ENCODE measurements at places on chromosomes 6 and 20.

- no peak for DNase-seq
Measured at GRCh38 chr20:10605547-10606195, 68.1 kb downstream of the JAG1 start.

DNA sequence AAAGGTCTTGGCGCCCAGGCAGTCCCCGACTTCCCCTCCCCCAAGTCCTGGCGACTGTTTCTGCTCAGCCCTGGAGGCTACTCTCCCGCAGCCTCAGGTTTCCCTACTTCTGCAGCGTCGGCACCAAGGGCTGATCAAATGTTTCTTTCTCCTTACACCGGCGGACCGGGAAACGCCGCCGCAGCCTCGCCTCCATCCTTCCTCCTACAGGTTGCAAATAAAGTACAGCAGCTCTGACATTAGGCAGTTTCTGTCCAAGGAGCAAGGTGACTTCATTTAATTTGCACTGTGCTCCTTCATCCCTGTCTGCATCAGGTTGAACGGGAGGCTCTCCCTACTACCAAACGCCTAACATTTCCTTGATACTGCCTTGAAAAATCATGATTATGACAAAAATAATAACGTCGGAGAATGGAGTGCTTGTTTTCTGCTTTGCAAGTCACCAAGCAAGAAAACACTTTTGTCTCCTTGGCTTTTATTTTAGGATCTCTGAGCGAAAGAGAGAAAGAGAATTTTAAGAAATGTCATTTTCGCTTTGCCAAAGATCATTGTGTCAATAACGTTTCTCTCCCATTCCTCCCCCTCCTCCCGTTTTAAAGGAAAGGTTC is 1.0 kb downstream of the CLIC5 start:
- DNase-seq: no peak

DNA sequence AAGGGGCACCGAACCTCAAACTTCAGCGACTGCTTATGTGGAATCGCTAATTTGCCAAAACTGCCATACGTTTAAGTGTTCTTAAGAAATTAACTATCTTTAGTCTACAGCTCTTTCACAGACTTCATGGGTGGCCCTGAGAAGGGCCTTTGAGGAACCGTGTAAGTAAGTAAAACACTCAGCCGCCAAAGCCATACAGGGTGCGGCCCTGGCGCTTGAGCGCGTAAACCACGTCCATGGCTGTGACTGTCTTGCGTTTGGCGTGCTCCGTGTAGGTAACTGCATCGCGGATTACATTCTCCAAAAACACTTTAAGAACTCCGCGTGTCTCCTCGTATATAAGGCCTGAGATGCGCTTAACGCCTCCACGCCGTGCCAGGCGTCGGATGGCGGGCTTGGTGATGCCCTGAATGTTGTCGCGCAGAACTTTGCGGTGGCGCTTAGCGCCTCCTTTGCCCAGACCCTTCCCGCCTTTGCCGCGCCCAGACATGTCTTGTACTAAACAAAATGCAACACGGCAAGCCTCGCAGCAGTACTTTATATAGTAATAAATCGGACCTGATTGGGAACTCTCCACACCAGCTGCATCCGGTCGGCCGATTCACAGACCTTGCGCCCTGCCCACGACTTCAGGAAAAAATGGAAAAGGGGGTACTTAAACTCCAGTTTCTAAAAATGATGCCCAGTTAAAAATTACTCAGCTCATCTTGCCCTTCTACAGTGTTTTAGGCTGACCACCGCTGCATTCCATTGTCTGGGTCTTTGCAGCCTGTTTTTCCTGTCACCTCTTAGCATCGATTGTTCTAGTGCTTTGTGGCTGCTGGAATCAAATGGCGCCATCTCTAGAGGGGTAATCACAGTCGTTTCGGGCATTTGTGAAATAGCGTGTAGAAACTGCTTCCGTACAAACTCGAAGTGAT is 38.9 kb downstream of the OR2B2 start:
- DNase-seq: no peak

DNA sequence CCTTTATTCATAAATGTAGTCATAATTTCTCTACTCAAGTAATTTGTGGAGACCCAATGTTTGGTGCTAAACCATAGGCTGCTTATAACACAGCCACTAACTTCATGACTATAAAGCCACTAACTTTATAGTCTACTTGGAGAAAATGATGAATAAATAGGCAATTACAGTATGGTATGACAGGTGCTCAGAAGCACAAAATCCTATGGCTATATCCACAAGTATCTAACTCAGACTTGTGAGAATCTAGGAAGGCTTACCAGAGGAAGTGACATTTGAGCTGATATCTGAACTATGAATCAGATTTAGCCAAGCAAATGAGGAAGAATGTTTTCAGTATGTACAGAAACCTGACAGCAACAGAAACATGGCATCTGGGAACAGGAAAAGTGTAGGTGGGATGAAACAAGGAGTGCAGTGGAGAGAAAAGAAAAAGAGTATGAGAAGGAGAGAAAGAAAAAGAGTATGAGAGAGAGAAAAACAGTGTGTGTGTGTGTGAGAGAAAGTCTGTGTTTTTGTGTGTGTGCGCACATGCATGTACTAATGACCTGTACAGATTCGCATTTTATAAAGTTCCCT is 59.9 kb downstream of the REV3L start:
- DNase-seq: no peak

DNA sequence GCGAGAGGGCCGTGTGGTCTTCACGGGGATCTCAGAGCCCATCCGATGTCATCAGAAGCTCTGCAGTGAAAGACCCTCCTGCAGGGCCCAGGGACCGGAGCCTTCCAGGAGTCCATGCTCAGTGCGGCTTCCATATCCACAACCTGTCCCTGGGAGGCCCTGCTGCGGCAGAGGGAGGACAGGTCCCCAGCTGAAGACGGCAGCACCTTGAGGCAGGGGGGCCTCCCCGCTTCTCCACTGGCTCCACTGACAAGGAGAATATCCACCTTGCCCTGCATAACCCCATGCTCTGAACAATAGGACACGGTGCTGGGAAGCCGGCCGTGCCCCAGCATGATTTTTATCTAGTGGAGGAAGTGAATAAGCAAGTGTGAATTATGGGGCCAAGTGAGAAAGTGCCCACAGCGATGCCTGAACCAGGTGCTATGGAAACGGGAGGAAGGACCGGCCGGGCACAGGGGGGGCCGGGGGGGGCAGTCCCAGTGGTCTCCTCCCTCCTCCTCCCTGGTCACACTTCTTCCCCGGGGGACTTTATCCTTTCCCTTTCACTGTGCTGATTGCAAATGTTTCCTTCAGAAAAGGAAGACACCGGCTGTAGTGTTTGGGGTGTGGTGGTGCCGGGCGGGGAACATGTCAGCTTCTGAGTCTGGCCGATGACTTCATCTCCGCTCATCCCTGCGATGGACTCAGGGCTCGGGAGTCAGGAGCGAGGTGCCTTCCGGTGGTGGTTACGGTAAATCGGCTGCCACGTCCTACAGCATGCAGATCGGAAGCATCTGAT is 225.1 kb downstream of the ERMARD start:
- no peak for DNase-seq

GRCh38 chr6:99016355-99016754 is 68.6 kb upstream of the FBXL4 start:
- DNase-seq: no peak

DNA sequence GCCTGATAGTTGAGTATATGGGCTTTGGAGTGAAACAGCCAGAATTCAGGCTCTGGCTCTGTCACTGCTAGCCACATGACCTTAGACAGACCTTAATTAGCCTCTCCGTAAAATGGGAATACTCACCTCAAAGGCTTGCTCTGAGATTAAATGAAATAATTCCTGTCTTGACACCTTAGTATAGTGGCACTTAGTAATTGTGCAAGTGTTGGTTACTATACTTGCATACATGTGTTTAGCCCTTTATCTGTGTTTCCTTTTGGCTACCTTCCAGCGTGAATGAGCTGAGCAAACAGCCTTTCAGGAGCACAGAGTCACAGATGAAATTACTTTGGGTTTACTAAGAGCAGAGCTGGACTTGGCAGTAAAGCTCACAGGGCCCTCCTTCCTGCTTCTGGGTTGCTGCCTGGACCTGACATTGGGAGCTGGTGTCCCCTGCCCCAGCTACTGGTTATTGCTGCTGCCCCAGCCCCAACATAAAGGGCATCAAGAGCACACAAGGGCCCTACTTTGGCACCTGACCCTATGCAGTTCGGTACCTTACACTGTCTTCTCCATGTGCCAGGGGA is 32.8 kb downstream of the CD164 start:
- peak; percentile 10 for DNase-seq

- DNase-seq: no peak
Measured at GRCh38 chr6:44180406-44180805, 21.8 kb downstream of the CAPN11 start.

DNA sequence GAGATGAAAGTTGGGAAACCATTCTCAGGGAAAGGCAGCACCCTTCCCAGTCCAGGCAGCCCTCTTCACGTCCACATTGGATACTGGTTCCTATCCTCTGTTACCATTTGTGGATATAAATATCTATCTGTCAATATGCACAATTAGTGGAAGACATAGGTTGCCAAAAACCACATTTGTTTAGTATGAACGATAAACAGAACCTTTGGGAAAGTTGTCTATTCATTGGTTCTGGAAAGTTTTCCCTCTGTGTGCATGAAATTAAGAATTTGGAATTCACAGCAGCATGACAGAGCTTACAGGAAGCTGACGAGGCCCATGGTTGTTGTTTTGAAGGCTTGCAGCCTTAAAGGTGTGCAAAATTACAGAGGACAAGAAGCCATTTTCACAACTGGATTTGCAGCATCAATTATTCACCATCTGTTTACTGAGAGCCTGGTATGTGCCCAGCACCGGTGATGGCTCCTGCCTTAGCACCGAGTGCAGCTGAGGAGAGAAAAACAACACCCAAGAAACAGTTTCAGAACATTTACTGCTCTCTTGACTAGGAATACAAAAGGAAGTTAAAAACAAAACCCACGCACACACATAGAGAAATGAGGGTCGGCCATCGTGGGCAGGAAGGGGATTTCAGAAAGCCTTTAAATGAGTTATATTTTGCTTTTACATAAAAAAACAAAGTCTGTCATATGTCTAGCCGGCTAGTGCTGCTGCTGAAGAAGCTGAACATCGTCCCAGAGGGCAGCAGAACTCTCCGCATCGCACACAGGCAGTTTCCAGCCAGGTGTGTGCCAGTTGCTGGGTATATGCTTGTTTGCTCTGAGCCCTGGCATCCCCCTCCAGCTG is 319.6 kb downstream of the FARS2 start:
- no peak for DNase-seq

- no peak for DNase-seq
Measured at GRCh38 chr6:144197919-144198318, 47.6 kb downstream of the STX11 start.

DNA sequence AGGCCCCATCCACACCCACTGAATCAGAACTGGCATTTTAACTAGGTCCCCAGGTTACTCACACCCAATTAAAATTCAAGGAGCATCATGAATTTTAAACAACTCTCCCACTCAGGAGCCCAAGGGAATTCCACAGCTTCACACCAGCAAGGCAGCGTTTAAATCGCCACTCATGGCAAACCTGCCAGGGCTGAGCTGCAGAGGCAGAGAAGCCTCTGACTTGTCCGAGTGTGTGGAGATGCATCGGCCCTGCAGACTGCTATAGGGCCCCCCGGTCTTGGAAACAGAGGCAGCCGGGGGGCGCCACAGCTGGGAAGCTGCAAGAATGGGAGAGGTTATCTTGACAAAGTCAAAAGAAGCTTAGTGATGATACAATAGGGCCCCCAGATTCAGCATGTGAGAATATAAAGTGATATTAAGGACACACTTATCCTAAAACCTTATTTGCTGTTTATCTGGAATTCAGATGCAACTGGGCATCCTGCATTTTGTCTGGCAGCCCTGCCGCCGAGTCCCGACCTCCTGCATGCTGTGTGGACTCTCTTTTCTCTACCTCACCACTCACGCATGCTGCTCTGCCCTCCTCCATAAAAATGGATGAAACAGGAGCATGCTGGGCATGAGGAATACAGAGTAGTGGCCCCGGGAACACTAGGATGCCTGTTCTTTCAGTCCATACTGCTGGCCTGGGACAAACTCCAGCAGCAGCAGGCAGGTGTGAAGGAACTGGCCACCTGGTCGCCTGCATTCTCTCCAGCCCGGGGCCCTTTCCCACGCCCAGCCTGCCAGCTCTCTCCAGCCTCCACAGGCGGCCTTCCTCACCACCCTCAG is 126.1 kb downstream of the PXDC1 start:
- DNase-seq: no peak

GRCh38 chr6:33566182-33567084 is 13.6 kb downstream of the BAK1 start:
- peak; percentile 36 for DNase-seq

- DNase-seq: no peak
Measured at GRCh38 chr20:44796311-44796710, 14.0 kb downstream of the RIMS4 start.

GRCh38 chr6:165728216-165728615 is 65.2 kb upstream of the PDE10A start:
- no peak for DNase-seq

- no peak for DNase-seq
Measured at GRCh38 chr20:36467076-36467999, 74.0 kb upstream of the MYL9 start.

GRCh38 chr6:56657354-56657753 is 14.7 kb upstream of the DST start:
- DNase-seq: no peak

GRCh38 chr20:38759106-38759505 is 10.8 kb downstream of the ACTR5 start:
- DNase-seq: no peak

- DNase-seq: no peak
Measured at GRCh38 chr6:138086573-138087196, 20.5 kb downstream of the PERP start.

- no peak for DNase-seq
Measured at GRCh38 chr6:109240370-109241084, 141.7 kb downstream of the CD164 start.

DNA sequence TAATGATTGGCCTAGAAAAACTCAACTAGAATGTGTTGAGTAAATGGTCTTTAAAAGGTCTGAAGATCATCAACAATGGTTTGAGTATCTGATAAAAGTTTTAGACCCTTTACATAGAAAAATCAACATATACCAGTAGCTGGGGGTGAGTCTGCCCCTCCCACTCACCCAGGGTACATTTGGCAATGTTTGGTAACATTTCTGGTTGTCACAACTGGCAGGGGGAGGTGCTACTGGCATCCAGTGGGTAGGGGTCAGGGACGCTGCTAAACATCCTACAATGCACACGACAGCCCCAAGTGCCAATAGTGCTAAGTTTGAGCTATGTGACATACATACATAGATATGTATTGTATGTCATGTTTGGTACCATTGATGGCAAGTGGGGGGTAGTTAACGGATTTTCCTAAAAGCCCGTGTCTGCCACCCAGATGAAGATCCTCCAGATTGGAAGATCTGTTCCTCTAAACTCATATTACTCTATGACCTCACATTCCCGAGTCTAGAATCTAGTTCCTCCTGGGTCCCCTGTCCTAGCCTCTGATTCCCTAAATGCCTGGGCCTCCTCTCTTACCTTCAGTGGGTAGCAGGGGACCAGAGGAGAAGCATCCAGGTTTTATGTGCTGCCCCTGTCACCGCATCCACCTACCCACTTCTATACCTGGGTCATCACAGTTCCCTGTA is 2.5 kb upstream of the MMP9 start:
- no peak for DNase-seq

All from BJ (cell line).